ENCODE measurements at places on chromosomes 7 and 10. TPM values are rescaled to one million over a fixed set of nuclear protein-coding genes. Genes with fewer than 3 reads are reported as not detected.

FAM241B gene
- total RNA-seq, result 0.26 TPM

HEPACAM2 gene
- under 0.01 TPM for total RNA-seq

TAS2R38 gene
- total RNA-seq, result not detected

CLDN15 gene
- total RNA-seq, result 3.1 TPM

TECPR1 gene
- 39.0 TPM for total RNA-seq

SLC29A4 gene
- total RNA-seq, result 6.4 TPM

STK32C gene
- 21.5 TPM for total RNA-seq

ZNF777 gene
- 3.6 TPM for total RNA-seq

CPED1 gene
- 196 TPM for total RNA-seq

CLRN3 gene
- not detected for total RNA-seq

TMEM120A gene
- 56.1 TPM for total RNA-seq

GSTO2 gene
- total RNA-seq, result 2.1 TPM

PSD gene
- 5.3 TPM for total RNA-seq

FKBP6 gene
- total RNA-seq, result not detected

NXPH1 gene
- total RNA-seq, result not detected

RASSF4 gene
- total RNA-seq, result 11.4 TPM

CLDN4 gene
- 0.26 TPM for total RNA-seq

CALHM1 gene
- not detected for total RNA-seq

GIMAP7 gene
- total RNA-seq, result not detected

ARID5B gene
- total RNA-seq, result 145 TPM
